KG1 (cell line): ENCODE measurements at places on chromosomes 1 and 21.

- no peak for DNase-seq
Measured at GRCh38 chr1:35605867-35606182, 32.7 kb downstream of the TFAP2E start.

DNA sequence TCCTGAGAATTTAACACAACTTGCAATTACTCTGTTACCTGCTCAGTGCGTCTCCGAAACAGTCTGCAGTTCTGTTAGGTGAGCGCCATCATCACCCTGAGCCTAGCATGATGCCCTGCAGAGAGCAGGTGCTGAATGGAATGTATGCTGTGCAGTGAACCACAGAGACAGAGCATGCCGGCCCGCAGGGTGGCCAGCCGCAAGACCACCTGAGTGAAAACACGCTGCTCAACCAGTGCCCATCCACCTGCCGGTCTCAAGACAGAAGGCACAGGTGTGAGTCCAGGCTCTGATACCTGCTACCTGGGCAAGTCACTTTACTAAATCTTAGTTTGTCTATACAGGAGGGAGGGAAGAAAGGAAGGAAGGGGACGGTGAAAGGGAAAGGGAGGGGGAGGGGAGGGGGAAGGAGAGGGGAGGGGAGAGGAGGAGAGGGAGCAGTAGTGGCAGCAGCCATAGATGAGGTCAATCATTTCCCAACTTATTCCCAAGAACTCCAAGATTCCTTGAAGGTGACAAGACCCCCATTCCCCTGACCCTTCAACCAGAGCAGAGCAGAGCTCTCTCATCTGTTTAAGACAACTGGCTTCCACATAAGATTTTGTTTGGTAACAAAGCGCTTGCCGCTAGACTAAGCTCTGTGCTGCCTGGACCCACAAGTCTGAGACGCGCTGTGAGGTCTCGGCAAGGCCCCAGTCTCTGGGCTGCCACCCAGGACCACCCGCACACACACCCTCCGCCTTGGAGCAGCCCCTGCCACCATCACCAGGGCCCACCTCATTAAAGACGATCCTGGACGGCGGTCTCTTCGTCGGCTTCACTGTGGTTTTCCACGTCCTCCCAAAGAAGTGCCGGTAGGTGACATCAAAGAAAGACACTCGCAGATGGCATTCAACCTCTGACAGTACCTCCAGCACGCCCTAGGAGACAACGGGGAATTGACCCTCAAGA lies 14.5 kb downstream of the NPHP4 start:
- no peak for DNase-seq

DNA sequence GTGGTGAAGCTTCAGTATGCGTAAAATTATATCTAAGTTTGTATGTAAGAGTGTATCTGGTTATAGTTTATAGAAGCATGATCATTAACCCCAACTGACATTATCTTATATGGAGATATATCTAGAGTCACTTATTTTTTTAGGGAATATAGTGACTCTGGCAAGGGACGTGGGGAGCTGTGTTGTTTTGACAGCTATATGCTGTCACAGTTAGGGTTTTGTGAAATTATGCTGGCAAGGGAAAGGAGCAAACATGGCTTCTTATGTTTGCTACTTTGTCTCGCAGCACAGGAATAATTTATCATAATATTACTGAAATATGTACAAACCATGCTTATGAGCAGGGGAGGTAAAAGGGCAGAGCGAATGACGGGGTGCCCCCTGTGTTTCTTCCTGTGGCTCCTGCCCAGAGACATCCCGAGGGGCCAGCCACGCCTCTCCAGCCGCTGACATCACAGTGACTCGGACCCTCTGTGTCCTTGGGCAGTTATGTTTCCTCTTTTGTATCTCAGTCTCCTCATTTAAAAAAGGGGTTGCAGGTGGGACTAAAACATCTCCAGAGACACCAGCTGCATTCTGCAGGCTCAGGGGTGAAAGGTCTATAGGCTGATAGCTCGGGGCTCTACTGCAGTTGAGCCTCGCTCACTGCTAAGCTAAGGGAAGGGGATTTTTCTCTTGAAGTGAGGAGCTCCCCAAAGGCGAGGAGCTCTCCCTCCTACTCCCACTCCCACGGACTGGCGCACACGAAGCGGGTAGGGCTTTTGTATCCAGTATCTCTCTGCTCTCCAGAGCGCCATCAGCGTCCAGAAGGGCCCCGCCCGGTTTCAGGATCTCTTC lies 14.9 kb downstream of the A3GALT2 start:
- DNase-seq: no peak

DNA sequence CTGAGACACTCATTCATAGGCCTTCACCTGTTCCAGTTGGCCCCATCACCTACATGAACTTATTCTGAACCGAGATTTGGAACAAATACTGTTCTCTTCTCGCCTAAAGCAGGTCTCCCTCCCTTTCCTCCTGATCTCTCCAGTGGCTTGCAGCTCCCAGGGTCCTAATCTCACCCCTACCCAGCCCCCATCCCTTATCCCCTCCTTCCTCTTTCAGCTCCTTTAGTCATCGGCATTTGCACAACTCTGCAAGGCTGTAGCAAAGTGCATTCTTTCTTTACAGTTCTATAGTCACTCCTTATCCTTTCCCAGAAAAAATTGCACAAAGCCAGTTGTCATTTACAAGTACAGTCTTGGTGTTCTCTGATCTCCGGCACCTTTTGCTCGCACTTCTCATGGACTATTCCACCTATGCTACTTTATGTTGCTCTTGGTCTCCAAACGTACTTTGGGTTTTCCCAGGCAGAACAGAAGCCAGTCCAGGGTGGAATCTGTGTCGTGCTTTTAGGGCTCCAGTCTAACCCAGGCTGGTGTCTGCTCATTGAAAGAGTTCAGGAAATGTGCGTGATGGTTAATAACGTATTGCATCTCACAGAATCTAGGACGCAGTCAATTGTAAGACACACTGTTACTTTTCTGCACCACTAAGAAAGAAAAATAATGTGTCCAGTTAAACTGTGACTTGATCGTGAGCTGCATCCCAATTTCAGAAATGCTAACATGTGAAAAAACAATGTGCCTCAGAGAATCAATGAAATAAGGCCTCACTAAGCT lies 965 bp downstream of the ABCA4 start:
- DNase-seq: no peak

- DNase-seq: peak; percentile 90
Measured at GRCh38 chr1:153977250-153978240, at the start of gene JTB. Gene JTB, minus strand, starts transcription at chr1:153977674. Its CDS starts 422 bp downstream, at chr1:153977252.

GRCh38 chr1:87052400-87052799 lies 138.0 kb downstream of the HS2ST1 start:
- no peak for DNase-seq

- no peak for DNase-seq
Measured at GRCh38 chr1:208782186-208782585, 538.0 kb upstream of the PLXNA2 start.
